Stimulated activated CD8-positive, alpha-beta memory T cell treated with anti-CD3 and anti-CD28 coated beads, Interleukin-2, amount 100 ng/mL, for 1 hour (primary cell): ENCODE measurements at places on chromosomes 7 and 10.

DNA sequence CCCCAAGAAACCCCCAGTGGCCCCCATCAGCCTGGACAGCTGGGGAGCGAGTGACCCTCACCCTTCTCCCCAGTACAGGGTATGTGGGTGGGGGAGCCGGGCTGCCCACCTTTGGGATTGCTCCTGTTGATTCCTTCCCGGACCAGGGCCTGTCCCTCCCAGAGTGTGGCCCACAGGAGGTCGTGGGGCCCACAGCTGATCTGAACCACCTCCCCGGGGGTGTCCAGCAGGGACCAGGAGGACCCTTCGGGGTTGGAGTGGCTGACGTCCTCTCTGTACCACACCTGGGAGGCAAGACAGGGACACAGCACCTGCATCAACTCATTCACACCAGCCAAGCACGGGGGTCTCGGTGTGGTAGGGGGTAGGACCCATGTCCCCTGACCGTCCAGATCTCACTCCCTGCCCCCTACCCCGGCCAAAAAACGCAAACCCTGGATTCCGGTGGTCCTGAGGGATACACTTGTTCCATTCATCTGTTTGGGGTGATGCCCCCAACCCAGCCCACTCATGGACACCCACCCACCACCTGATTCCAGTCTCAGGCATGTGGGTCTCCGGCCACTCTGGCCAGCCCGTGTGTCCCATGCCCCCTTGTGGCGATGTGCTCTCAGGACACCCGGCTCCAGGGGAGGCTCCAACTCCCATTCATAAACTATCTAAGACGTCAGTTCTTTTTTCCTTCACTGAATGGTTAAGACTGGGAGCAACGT is 10.9 kb downstream of the TECPR1 start:
- DNase-seq = no peak

DNA sequence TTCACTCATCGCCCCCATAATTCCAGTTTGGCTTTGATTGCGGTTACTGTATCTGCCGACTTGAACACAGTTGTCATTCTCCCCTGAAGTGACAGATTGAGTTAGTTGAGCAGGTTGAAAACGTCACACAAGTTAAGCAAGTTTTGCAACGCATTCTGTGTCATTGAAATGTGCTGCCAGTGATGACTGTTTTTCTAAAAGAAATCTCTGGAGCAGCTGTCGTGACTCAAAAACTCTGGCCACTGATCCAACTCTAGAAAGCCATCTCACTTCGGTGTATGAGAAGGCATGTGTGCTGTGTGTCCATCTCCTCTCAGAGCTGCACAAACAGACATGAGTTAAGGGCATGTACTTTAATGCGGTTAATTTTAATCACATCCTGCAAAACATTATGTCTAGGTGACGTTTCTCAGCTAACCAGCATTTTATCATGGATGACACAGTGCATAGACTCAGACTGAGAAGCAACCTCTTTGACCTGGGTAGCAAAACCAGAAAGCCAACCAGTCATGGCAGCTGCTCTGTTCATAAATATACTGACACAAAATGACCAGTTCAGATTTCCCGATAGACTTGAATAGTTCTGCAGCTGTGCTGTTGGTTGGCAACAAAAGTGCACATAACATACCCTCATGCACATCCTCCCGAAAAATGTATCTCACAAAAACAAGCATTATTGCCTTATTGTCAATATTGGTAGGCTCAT is 69.3 kb downstream of the CSTF2T start:
- no peak for DNase-seq

DNA sequence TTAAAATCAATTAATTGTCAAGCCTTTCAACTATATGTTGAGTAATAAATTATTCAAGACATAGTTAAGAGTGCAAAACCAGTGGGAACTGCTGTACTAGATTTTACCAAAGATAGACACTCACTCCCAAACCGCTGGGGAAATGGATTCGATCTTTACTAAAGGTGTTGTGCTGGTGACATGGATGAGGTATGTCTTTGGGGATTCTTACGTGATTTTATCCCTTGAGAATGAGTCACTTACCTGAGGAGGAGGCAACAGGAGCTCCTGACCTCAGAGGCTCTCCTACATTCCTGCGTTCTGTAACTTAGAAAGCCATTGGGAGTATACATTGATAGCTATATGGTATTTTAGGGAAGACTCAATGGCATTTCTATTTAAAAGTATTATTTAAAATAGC is 165.5 kb downstream of the PKD1L1 start:
- DNase-seq = no peak

GRCh38 chr7:44674381-44674780 is 68.0 kb downstream of the OGDH start:
- DNase-seq = no peak

DNA sequence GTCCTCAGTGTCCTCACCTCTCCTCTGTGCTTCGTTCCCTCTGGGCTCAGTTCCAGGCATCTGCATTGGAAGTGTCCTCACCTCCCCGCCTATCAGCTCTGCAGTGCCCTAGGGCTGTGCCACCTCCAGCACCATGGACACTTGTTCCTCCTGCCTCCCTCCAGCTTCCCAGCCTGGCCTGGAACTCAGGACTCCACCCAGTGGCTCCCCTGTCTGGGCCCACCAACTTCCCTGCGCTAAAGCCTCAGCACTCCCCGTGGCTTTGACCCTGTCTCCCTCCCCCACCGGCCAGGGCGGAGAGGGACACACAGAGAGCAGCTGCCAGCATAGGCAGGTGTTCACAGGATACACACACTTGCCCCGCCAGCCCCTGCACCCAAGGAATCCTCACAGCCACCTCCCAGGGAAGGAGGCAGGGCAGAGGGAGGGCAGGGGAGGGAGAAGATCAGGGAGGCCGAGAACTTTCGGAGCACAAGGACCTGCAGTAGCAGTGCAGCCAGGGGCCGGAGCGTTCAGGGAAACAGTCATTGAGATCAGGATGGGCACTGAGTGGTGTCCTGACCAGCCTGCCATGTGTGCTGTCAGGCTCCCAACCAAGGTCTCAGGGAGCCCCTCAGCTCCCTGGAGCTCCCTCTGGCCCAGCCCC is 31.3 kb downstream of the ANXA8 start:
- DNase-seq = no peak

DNA sequence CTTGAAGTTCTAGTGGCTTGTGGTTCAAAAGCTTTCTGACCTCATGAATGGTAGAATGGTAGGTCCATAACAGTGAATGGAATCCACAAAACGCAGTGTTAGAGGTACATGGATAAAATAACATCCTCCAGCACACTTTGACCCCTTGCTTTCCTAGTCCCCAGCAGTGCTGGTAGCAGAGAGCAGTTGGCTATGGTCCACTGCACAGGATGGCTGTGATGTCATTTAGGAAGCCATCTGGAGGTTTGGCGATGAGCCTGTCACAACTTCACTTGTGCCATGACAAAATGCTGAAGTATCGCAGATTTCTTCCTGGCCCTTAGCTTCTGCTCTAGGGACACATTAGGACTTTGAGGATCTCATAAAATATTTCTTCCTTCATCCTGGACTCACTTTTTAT is 300.0 kb upstream of the FZD8 start:
- DNase-seq = no peak

- DNase-seq = no peak
Observed at GRCh38 chr7:94422136-94422535, 27.4 kb downstream of the COL1A2 start.

DNA sequence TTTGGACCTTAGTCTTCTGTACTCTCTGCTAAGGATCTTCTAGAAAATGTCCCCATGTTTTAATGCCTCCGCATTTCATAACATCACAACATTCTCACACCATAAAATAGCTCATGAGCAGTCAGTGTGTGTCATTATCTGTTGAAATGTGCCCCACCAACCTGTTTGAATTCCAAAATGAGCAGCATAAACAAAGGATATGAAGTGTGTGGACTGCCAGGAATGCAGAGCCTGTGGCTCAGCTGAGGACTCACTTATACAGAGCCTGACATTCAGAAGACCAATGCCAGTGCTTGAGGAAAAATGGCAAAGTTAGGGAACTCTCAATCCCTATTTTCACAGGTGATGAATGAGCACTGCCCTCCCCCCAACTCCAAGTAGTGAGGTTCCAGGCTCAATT is 621.4 kb downstream of the POM121L12 start:
- DNase-seq = no peak

DNA sequence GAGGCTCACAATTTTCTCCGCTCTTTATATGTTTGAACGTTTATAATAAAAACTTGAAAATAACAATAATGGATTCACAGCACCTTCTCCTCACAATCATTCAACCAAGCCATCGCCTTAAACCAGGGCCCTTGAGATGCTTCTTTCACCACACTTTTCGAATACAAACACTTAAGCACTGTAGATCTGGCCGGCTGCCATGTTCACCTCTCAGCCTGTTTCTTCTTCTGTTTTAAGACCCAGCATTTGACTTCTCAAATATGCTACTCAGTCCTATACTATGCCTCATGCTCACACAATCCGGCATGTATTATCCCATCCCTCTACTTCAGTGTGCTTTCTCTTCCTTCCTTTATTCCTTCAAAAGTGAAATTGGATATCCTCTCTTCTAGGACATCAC is 280.6 kb downstream of the TFEC start:
- no peak for DNase-seq

GRCh38 chr10:110074298-110074697 is 66.5 kb downstream of the ADD3 start:
- DNase-seq = no peak
